Renal cortex interstitium (tissue), 15 donors: ENCODE measurements at places on chromosomes 13 and 19. TPM values are rescaled to one million over a fixed set of nuclear protein-coding genes. Genes with fewer than 3 reads are reported as not detected.
A peak's percentile ranks its signal among the peaks of the same experiment; 100 is the strongest.

Gene WDR62
- 4.4 TPM for polyA plus RNA-seq

GRCh38 chr19:17824339-17824738, 3.0 kb upstream of the INSL3 start:
- no peak for DNase-seq

GRCh38 chr13:30456290-30456689, 9.4 kb downstream of the HMGB1 start:
- DNase-seq = no peak

GRCh38 chr13:67769987-67770341, 539.8 kb upstream of the PCDH9 start:
- no peak for DNase-seq

DNA sequence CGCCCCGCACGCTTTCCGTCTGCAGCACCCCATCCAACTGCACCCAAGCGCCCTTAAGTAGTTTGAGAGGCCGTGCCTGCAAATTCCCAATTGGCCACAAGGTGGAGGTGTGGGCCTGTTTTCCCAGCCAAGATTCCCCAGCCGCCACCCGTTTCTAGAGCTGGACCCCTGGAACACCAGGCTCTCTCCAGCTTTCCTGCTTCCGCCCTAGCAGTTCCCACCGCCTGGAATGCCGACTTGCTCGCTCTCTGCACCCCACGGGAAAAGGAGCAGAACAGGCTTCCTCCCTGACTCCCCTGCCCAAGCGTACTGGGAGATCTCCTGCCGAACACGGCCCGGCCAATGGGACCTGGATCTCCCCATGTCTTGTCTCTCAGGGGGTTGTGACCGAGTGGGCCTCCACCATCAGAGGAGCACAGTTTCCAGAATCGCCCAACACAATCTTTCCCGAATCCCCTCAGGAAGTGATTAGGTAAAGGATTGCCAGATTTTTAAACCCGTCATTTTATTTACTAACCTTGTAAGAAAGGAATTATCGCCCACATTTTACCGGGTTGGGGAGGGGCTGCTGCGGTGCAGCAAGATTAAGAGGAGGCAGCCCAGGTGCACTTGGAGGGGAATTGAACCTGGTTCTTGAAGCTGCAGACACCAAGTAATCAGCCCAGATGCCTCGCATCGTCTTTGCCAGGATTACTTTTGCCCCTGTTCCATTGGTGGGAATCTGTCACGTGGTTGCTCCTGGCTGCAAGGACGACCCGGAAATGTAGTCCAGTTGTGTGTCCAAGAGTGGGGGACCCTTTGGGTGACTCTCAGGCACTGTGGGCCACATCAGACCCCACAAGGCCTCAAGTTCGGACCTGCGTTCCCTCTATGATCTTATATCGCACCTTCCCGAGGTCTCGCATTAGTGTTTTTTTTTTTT, 3.5 kb upstream of the NAPSA start:
- peak; percentile 84 for DNase-seq

Gene TEX101
- not detected for polyA plus RNA-seq
